ENCODE measurements at places on chromosomes 1 and 21.

DNA sequence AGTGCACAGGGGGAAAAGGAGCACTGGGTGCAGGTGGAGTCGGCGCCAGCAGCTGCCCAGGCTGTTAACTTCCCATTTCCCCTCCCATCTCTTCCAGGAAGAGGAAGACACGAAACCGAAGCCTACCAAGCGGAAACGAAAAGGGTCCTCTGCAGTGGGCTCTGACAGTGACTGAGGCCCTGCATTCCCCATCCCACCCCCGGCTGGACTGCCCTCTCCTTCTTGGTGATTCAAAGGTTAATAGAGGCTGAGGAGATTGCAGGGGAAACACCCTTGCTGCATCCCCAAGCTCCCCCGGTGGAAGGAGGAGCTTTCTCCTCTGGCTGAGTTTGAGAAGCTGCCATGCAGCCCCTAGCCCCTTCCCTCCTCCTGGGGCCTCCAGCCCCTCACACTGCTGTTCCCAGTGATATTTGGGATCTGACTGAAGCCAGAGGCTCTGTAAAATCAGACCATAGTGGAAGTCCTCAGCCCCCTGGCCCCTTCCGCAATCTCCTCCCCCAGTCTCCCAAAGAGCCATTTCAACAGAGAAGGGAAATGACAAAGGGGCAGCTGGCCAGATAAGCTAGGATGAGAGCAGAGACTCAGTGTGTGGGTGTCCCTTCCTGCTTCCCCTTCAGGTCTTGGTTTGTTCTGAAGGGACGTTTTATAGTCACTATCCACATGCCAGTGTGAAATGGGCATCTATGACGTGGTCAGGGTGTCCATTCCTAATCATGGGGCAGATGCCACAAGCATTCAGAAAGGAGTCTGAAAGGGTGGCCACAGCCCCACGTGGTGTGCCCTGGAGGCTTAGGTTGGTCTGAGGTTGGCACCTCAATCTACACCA, 1.9 kb upstream of the SLC27A3 start:
- DNase-seq = no peak

DNA sequence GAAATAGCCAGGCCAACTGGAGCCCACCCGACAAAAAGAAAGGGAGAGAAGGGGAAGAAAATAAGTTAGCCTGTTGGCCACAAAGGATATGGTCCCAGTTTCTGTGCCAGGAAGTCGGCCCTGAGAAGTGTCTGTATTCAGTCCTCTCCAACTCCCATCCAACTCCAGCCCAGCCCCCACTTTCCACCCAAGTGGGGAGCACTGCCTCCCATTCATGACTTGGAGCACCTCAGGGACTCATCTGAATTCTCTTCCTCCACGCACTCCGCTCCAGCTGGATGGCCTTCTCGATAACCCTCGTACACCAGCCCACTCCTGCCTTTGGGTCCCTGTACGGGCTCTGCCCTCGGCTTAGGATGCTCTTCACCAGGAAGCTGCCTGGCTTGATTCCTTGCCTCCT, 2.0 kb upstream of the WNT2B start:
- no peak for DNase-seq

- no peak for DNase-seq
These were observed 215.6 kb downstream of the TNR start for GRCh38 chr1:175527773-175528172.

GRCh38 chr1:247496581-247497285, 38.8 kb upstream of the OR2B11 start:
- no peak for DNase-seq
